ENCODE measurements at places on chromosomes 5 and 9. TPM values are rescaled to one million over a fixed set of nuclear protein-coding genes. Genes with fewer than 3 reads are reported as not detected.

The SEMA4D gene
- 27.8 TPM for total RNA-seq

- no peak for DNase-seq
These were observed 21.0 kb downstream of the DBH start for GRCh38 chr9:133657120-133657661.

GRCh38 chr9:115978659-115979096, 174.9 kb upstream of the PAPPA start:
- DNase-seq, result no peak

GRCh38 chr9:38036359-38037084, 32.5 kb downstream of the SHB start:
- no peak for DNase-seq

The F12 gene
- 4.0 TPM for total RNA-seq

GRCh38 chr9:98081477-98082219, 25.1 kb downstream of the NANS start:
- DNase-seq, result no peak

DNA sequence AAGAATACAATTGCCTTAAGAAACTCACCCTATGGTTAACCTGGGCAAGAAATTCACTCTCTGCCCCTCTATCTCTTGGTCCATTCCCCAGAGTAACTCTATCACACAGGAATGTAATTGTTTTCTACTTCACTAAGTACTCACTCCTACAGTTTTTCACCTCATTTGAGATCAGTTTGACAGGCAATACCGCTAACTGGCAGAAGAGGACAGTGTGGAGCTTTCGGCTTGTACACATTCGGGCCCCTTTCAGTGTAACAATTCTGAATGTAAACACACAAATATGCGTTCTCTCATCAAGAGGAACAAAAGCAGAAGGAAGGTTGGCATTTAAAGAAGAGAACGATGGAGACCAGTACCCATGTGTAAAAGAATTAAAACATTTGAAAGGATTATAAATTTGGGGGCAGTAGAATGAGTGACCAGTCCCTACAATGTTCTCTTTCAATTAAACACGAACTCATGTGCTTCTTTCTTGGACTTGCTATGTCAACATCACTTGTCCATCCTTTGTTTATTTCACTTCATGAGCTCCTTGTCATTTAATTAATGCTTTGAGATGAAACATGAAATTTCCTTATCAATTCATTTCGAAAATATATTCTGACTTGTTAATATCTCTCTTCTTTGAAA, 188.5 kb upstream of the GRAMD2B start:
- DNase-seq, result peak; percentile 32
